ENCODE measurements at places on chromosomes 6 and 20.
A peak's percentile ranks its signal among the peaks of the same experiment; 100 is the strongest.

- no peak for DNase-seq
Observed at GRCh38 chr20:45325371-45325770, 17.3 kb upstream of the MATN4 start.

- no peak for DNase-seq
Observed at GRCh38 chr20:23105193-23105592, 19.1 kb upstream of the CD93 start.

DNA sequence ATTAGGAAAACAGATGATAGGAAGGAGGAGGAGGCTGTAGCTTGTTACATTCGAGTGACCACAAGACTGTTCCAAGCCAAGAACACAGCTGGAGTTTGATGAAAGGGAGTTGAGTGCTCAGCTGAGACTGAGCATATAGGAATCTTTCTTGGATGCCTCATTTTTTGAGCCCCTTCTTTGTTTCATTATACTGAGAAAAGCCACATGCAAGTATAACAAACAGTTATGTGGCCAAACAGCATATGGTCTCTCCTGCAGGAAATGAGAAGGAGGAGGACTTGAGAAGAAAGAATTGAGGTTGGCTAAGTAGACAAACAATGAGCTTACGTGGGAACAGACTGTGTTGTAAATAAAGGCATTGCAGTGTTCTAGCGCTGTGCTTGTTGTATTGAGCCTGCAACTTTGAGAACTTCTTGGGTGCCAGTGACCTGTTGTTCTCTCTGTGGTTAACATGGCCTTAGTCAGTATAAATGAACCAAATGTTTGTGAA lies 78.3 kb downstream of the AKAP7 start:
- DNase-seq = no peak

- DNase-seq = no peak
Observed at GRCh38 chr6:42532038-42532669, 31.7 kb upstream of the UBR2 start.

DNA sequence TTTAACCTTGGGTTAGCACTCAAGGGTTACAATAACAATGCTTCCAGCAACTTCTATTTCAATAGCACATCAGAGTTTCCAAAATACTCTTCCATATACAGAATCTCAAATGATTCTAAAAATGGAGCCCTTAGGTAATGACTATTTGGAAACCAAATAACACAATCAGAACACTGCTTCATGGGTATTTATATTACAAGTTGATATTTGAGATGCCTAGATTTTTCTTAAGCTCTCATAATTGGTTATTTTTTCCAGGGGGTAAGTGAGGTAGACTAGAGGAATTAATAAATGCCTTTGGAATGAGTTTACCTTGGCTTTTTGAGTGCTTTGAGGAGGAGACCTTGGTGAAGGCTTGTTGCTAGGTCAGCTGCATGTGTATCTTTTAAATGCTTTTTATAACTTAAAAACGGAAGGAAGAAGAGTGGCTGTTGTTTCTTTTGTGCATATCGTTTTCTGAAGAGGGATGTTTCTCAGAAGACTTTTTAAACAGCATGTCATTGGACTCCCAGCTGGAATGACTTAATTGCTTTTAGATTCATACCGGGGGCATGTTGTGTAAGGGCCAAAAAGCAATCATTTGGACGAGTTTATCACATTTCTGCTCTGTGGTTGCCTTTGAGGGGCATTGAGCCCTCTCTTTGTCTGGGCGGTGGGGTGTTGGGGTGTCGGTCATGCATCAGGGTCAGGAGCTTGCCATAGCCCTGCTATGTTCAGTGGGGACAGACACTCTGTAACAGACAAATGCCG lies 186.0 kb downstream of the DTNBP1 start:
- no peak for DNase-seq

DNA sequence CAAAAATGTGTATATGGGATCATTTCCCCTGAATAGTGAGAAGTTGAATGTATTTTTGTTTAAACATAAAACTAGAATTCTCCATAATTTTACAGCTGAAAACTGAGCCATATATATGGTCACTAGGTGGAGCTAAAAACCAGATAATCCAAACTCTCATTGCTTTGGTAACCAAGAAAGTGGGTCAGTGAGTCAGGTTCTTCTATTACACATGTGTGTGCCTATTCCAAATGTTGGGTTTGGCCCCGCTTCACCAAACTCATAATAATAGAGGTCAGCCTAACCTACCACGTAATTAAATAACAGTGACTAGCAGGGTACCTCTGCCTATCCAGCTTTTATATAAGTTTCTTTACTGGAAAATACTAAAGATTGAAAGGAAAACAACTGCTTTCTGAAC lies 19.3 kb upstream of the RNGTT start:
- peak; percentile 26 for DNase-seq

DNA sequence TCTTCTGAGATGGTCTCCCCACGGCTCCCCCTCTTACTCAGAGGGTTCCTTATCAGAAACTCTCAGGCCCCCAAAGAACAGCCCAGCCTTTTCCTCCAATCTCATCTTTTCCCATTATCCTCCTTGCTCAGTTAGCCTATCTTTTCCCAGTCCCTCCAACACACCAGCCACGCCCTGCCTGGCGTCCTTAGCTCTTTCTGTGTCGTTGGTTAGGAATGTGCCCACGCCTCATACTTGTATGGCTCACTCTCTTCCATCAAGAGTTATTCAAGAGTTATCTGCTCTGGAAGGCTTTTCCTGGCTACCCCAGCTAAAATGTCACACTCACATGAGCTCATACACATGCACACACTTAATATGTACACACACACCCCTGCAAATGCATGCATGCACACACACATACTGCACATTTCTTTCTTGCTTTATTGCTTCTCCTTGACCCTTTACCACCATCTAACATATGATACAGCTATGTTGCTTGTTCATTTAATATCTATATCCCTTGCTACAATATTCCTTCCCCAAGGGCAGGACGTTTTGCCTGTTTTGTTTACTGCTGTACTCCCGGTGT lies 37.6 kb downstream of the SLC2A10 start:
- DNase-seq = no peak

DNA sequence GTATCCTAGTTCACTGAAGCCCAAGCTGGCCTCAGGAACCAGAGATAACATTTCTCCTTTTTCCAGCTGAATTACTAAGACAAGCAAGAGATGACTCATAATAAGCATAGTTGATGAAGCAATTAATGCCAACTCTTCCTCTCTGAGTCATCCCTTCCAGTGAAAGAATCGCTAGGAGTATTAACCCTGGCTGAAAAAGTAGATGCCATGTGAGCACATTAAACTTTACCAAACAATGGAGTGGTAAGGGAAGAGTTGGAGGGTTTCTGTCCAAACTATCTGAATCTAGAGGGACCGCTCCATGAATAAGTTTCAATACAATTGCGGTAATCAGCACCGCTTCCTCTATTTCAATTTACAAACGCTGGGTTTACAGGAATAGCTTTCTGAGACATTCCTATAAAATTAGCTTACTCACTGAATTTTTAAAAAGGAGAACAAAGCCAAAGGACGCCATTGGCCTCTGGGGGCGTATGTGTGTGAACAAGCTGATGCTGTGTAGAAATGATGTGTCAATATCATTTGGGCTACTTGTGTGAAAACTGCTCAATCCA lies 48.3 kb downstream of the ATXN1 start:
- no peak for DNase-seq

DNA sequence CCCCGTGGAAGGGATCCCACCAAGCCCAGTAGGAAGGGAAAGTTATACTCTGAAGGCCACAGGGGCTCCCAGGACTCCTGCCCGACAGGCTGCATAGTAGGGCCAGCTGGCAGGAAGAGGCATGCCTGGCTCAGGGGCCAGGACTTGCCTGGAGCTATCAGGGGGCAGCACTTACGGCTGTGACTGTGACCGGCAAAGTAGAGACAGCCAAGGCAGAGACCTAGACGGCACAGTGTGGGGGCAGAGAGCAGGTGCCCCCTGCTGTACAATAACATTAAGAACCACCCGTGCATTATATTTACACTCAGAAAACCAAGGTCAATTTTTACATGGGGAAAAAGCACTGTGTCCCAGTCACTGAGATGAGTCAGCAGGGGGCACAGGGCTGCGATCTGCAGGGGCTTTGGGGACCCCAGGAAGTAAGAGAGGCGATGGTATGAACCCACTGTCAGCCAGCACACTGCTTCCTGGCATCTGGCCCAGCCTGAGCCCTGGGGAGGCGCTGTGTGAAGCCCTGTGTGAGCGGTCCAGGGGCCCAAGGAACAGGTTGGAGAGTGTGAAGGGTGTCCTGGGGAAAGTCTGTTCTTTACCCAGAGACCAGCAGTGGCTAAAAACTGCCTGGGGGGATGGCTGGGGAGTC lies 9.9 kb downstream of the CCDC167 start:
- no peak for DNase-seq

GRCh38 chr20:39206899-39207564 lies 244.9 kb downstream of the DHX35 start:
- no peak for DNase-seq

DNA sequence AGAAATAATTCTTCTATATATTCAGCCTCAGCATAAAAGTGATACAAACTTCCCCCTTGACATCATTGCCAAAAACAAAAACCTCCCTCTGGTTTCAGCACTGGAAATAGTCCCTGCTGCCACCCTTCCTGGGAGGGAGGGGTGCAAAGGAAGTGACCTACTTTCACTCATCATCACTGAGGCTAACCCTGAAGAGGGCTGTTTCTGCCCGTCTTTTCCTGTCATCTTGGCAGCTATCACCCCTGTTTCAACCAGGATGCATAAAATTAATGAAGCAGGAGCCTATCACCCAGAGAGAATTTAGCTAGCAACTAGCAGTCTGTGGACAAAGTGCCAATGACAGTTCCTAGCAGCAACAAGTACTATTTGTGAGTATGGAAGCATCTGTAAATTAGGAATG lies 397.8 kb downstream of the LAMA2 start:
- no peak for DNase-seq

DNA sequence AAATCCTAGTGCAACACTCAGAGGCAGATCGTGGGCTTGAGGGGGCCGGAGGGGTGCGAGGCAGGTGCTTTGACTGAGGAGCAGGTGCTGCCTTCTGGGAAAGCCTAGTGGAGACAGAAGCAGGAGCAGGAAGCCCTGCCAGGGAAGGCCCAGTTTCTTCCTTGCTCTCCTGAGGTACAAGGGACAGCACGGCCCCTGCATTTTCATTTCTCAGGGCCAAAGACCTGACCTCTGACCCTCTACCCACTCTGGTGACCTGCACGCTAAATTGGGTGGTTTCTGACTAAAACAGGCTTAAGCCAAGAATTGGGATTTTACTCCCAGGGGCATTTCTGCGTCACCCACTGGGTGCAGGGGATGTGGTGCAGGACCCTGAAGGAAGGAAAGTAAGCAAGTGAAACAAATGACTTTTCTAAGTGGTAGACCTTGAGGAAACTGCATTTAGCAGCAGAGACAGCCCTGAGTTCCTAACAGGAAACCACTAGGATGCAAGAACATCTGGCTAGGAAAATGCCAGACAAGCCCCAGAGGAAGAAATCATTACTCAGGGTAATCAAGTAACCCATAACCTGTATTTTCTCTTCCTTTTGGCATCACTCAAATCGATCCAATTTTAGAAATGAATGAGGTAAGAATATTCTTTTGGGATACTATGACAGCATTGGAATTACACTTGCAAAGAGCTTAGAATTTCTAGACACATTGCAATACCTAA lies 141.7 kb downstream of the CD164 start:
- no peak for DNase-seq

DNA sequence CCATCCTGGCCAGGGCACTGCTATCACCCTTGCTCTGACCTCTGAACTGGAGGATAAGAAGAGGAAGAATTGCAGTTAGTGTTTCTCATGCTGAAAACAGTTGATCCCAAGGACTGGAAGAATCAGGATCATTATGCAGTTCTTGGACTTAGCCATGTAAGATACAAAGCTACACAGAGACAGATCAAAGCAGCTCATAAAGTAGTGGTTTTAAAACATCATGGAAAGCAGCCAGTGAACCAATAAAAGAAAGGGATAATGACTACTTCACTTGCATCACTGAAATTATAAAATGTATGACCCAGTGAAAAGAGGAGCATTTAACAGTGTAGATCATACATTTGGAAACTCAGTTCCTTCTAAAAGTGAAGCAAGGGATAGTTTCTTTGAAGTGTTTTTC lies 47.7 kb downstream of the DNAH8 start:
- no peak for DNase-seq

- peak; percentile 52 for DNase-seq
Observed at GRCh38 chr6:27188061-27188884, 59.2 kb upstream of the PRSS16 start.

DNA sequence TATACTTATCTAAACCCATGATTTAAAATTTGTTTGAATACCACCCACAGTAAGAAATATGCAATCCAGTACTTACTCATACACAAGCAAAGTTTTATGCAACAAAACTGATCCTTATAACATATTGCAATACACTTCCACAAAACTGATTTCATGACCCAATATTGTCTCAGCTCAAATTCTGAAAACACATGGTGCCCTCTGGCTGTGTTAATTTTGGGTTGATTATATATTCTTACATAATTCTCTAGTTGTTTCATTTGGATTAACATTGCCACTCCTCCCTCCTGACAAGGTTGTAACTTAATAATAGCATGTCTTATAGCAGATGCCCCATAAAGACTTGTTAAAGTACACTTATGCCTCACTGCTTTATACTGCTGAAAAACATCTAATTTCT lies 73.0 kb upstream of the TULP1 start:
- DNase-seq = no peak

GRCh38 chr6:19713411-19713810 lies 123.8 kb upstream of the ID4 start:
- DNase-seq = no peak

DNA sequence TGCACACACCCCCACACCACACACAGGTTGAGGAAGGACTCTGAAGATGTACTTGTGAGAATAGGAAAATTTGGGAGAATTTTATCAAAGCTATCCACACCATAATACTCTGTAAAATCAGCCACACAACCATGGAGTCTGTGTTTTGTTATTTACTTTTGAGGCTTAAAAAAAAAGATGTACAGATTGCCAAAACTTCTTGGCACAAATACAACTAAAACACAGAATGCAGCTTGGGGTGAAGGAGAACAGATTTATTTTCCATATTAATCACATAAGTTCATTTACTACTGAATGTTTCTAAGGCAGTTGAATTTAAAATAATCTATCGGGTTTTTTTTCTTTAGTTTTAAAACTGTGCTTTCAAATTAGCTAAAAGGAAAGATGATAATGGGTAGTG lies 32.8 kb upstream of the KCNQ5 start:
- no peak for DNase-seq

- no peak for DNase-seq
Observed at GRCh38 chr6:551405-551804, 105.5 kb downstream of the HUS1B start.

DNA sequence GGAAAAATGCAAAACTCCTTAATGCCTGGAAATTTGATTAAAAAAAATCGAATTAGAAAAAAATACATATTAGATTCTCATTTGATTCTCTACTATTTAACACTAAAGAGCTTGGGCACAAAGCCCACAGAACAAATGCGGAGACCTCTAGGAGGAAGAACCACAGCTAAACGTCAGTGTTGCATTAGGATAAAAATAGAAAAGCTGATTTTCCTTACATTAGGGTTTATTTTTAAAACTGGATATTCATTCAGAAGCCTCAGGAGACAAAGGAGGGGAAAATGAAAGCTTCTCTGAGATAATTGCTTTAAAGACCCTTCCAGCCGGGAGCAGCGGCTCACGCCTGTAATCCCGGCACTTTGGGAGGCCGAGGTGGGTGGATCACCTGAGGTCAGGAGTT lies 77.3 kb downstream of the ECT2L start:
- no peak for DNase-seq

All from GM12864 (cell line).